D721Med (cell line): ENCODE measurements at places on chromosomes 7 and 10.

GRCh38 chr7:127838816-127839415, 186.9 kb downstream of the SND1 start:
- no peak for DNase-seq

GRCh38 chr7:140674899-140675701, 2.4 kb downstream of the ADCK2 start:
- no peak for DNase-seq

DNA sequence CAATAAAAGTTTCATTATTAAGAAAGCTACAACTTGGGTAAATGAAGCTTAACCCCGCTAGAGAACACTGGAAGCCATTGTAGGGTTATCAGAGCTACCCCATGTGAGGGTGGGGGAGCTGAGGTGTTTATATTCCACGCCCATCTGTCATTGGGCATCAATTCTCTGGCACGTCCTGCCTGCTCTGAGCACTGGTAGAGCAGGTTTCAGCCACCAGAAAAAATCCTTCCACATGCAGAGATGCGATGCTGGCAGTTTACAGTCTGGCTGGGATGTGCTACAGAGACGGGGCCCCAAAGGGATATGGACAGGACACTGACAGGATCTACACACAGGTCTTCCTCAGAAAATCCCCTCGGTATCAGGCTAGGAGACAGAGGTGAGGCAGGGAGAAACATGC, 15.9 kb upstream of the RAPGEF5 start:
- no peak for DNase-seq

DNA sequence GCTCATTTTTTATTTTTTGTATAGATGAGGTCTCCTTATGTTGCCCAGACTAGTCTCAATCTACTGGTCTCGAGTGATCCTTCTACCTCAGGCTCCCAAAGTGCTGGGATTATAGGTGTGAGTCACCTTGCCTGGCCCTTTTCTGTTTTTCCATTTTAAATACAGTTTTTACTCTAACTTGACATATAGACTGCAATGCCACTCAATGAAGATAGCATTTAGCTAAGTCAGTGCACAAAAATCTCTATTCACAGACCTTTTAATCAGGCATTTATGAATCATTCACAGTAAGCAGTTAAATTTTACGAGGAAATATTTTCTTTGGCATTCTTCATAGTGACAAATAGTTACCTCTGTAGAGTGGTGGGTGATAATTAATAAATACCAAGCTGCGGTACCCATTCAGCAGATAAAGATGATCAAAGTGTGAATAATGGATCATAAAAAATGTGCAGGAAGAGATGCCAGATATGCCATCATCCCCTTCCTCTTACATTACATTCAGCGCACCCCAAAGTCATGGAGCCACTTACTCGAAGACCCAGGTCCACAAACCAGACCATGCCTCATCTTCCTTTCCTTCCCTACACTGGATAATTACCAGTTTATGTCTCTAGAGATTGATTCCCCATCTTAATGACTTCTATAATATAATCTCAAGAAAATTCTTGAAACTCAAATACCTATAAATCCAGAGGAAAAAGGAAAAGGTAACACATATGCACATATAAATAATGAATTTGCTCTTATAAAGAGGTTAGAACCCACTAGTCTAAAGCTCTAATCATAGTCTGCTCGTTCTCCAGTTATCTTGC, 56.0 kb downstream of the UBE2H start:
- DNase-seq: no peak

- no peak for DNase-seq
These were observed 118.3 kb downstream of the PKD1L1 start for GRCh38 chr7:47830015-47830414.

- no peak for DNase-seq
These were observed 108.5 kb upstream of the TMEM168 start for GRCh38 chr7:112898432-112899290.

DNA sequence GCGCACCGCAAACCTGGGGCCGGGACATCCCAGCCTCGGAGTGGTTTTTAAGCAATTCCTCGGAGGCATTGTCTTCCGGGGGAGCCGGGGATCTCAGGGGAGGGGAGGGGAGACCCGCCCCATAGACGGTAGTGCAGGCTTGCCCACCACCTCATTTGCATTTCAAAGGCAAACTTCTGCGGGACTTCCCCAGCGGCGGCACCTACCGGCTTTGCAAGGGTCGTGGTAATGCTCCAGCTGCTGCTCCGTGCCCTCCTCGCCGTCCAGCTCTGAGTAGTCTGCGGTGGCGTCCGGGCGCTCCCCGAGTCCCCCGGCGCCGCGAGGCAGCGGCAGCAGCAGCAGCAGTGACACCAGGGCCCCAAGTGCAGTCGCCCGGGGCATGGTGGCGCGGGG, 425 bp downstream of the TLL2 start:
- no peak for DNase-seq
